Left colon (tissue), 2 donors: ENCODE measurements at places on chromosomes 11 and 22.

- no peak for DNase-seq
Measured at GRCh38 chr11:20308601-20309000, 54.9 kb upstream of the HTATIP2 start.

DNA sequence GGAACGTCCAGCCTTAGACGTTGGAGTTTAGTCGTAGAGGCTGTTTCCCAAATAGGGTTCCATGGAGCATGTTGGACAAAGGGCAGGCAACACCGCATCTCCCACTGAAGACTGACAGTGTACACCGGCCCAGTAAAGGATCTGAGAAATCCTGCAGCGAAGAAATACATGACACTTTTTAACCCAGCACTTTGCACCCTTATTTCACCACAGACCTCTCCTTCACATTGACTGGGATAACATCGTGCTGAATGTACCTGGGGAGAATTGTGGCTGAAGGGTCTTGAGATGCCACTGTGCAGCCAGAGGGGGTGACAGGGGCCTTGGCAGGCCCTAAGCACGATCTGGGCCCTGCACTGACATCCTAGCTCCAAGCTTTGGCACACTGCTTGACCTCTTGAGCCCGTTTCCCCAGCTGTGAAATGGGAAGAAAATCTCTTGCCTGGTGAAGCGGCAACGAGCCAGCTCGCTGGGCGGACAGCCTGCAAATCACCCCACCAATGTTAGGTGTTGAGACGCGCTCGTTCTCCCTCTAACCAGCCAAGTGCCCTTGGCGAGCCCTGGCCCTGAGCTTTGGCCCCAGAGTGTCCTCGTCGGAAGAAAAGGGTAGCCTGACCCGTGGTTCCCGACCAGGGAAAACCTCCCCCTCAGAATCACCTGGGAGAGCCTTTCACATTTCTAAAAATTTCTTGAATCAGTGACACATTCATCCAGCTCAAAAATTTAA, 13.4 kb downstream of the CD5 start:
- DNase-seq: no peak

DNA sequence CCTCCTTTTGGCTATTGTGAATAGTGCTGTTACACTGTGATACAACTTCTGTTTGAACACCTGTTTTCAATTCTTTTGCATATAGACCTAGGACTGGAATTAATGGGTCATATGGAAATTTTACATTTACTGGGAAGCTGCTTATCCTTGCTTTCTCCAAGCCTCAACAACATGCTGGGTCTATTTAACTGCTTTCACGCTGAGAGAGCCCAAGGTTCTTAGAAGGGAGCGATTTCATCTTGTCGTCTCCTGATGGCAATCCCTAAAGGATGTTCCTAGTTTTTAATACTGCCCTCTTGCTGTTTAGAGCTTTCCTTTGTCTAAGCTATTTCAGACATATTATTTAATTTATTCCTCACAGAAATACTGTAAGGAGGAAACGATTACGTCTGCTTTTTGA, 15.5 kb downstream of the IRAG1 start:
- DNase-seq: no peak

DNA sequence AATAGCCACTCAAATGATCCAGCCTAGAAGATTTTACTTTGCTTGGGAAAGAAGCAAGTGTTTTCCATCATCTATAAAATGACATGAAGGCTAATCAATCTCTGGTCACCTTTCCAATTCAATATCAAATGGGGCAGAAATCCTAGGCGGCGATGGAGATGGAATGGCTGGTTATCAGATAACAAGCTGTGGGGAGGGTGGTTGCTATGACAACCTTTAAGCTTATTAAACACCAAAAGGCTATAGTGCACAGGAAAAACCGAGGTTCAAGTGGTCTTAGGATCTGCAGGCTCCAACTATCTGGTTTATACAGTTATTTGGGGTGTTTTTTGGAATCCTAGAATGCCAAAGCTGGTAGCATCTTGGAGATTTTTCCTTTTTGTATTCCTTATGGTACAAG, 13.9 kb upstream of the BSX start:
- DNase-seq: no peak

GRCh38 chr11:94751786-94752185, 16.4 kb upstream of the AMOTL1 start:
- DNase-seq: no peak

GRCh38 chr11:74604311-74604710, 11.9 kb downstream of the POLD3 start:
- no peak for DNase-seq

DNA sequence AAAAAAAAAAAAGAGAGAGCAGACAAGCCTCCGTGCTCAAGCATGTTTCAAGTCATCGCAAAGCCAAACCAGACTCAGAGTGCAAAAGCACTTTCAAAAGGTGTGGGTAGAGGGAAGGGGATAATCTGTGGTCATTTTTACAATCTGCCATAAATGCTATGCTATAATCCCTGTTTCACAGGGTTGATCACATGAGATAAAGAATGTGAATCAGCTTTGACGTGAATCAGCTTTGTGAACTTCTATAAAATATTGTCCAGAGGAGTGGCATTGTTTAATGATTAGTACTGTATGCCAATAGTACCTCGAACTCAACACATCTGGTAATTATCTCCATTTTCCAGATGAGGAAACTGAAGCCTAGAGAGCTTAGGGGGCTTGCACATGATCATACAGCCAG, 20.0 kb upstream of the POLD3 start:
- DNase-seq: no peak

- no peak for DNase-seq
Measured at GRCh38 chr11:19736831-19737230, 24.2 kb downstream of the NAV2 start.

GRCh38 chr11:45021001-45021400, 70.3 kb upstream of the TP53I11 start:
- DNase-seq: no peak

DNA sequence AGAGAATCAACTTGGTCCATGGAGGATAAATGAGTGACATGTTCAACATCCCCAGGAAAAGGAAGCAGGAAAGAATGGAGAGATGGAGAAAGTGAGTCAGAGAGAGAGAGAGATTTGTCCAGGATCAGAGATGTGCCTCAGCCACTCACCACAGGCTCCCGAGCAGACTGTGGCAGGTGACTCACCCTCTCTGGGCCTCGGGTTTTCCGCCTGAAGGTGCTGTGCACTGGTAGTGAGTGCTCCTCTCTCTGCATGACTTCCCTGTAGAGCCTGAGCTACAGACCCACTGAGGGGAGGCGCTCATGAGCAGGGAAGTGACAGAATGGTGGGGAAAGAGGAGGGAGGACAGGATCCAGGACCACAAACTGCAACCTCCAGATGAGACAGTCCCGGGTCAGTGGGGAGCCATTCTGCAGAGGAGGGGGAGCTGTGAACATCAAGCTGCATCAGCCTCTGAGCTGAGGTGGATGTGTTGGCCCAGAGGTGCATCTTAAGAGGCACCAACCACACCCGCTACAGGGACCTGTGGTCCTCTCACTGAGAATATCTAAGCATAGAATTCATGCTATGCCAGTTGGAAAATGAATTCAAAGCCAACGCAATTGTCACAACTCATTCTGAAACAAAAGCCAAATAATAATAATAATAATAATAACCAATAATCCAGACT, 433.4 kb downstream of the BRD1 start:
- no peak for DNase-seq

- DNase-seq: no peak
Measured at GRCh38 chr22:22882033-22882717, 5.4 kb upstream of the IGLL5 start.

GRCh38 chr11:76524919-76525318, 80.1 kb downstream of the EMSY start:
- peak; percentile 9 for DNase-seq

- no peak for DNase-seq
Measured at GRCh38 chr11:21066030-21066429, 396.6 kb downstream of the NELL1 start.

- no peak for DNase-seq
Measured at GRCh38 chr11:57336111-57336666, 497 bp upstream of the SSRP1 start.

DNA sequence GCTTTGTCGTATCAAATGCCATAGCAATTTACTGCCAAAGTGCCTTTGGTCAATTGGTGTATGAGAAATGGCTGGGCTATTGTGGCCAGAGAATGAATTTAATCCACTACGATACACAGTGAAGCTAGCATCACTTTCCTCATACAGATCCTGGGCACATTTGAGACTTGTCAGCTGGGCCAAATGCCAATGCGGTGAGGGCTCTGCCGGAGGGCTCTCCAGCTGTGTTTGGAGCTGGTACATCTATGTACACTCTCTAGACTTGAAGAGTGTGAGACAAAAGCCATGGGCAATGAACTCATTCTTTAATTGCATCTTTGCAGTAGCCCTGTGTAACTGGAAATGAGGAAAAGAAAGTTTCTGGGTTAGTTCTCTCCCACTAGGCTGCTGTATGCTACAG, 1052.9 kb downstream of the NTM start:
- no peak for DNase-seq

GRCh38 chr11:11400635-11401232, 47.7 kb upstream of the CSNK2A3 start:
- DNase-seq: no peak

DNA sequence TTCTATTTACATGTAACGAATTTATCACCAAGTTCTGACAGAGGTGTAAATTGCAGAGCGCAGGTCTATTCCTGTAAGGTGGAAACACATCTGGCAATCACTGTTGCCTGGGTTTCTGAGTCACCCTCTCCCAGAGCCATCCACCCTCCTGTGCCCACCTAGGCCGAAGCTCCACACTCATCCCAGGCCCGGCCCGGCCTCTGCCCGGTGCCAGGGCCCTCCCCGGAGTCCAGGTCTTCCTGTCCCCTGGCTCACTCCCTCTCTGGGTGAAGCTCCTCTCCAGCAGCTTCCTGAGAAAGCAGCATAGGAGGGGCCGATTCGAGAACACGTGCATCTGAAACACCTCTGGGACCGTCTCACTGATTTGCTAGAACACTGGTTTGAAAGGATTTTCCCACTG, 308.2 kb downstream of the SHANK2 start:
- DNase-seq: no peak

DNA sequence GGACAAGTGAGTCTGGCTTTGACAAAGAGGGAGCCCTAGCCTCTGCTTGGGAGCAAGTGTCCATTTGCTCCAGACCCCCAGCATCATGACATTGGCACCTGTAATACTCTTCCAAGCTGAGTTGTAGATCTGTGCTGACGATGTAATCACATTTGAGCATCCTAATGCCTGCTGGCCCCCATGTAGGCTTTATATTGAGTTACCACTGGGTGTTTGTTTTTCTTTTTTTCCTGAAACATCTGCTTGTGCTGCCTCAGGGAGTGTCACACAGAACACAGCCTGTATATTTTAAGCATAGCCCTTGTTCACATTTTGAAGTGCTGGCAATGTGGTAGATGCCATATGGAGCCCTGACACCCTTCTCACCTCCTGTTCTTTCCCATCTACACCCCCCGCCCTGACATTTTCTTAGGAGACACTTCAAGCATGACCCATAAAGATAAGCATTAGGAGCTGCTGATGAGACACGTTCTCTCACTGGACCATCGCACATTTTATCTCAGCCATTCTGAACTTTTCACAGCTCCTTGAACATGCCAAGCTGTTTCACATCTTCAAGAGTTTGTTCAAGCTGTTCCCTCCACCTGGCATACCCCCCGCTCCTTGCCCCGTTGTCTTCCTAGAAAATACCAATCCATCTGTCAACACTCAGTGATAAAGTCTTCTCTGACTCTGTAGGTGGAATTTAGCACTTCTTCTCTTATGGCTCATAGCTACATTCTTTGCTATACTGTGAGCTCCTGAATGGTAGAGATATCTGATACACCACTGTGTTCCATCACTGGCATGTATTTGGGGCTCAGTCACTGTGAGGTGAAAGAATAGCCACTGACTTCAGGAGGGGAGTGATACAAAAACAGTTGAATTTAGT, 128.7 kb downstream of the TRIM44 start:
- no peak for DNase-seq

- no peak for DNase-seq
Measured at GRCh38 chr11:100831929-100832494, 144.9 kb downstream of the ARHGAP42 start.

DNA sequence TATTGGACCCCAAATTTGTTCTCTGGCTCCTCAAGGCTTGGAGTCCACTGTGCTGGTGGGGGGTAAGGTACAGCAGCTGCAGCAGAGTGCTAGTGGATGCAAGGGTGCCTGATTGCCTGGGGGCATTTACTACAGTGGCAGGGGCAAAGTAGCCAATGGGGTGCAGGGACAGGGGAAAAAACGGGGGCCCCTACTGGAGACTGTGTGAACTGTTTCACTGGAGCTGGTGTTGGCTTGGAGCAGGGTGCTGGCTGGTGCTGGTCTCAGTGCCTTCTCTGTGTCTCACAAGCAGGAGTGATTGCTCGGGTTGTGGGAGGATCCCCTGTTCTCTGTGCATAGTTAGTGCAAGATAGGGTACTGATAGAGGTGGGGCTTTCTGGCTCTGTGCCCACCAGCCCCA, 935.9 kb downstream of the JRKL start:
- DNase-seq: no peak

- no peak for DNase-seq
Measured at GRCh38 chr11:103434073-103434411, 324.8 kb downstream of the DYNC2H1 start.

DNA sequence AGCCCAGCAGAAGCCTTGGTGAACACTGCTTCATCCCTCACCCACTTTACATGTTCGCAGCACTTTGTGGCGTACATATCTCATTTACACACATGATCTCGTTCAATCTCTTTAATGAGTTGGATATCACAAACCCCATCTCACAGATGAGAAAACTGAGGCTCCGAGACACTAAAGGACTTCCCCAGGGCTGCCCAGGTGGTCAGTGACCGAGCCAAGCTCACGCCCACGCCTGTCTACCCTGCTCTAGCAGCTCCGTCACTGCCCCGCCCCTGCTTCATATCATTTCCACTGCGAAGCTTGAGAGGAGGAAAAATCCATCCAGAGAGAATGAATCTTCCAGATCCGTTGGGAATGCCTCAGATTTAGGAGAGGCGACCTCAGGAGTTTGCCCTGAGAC, 11.8 kb upstream of the DSCAML1 start:
- DNase-seq: peak; percentile 69

DNA sequence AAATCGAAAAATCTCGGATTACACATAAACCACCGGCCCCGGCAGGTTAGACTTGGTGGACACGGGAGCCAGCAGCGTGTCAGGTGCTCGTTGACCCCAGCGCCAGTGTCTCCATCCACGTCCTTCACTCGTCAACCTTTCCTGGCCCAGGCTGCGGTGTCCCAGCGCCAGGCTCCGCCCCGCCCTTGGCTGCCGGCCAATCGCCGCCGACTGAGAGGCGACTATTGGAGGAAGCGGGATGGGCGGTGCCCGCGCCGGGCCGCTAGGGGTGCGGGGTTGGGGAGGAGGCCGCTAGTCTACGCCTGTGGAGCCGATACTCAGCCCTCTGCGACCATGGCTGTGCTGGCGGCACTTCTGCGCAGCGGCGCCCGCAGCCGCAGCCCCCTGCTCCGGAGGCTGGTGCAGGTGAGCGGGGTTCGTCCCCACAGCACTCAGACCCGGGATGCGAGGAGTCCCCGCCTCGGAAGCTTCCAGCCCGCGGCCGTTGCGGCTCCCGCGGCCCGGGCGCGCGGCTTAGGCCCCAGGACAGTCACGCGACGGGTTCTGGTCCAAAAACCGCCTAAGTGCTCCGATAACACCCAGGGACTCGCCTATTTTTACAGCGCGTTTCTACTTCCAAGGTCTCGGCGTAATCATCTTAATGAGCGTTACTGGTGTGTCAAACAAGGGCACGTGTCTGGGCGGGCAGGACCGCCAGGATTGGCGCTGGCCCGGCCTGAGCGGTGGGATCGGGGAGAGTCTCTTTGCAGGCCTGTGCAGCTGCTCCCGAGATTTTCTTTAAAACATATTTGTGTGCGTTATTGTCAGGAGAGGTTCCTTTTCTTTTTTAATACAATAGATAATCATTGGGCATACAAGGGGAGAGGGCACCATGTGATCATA, at the start of gene ACAT1:
Gene ACAT1 (plus strand): TSS at position 294 of the 882 bp plus-strand sequence. CDS start 40 bp downstream, at position 334.
- DNase-seq: peak; percentile 97
